NT2/D1 (cell line): ENCODE measurements at places on chromosomes 3 and 15.

GRCh38 chr15:51603002-51603401 lies 19.6 kb downstream of the DMXL2 start:
- DNase-seq = no peak

GRCh38 chr3:52681596-52681995 lies 4.1 kb downstream of the PBRM1 start:
- DNase-seq = no peak

- DNase-seq = no peak
Measured at GRCh38 chr3:11607816-11608215, 35.9 kb downstream of the VGLL4 start.

DNA sequence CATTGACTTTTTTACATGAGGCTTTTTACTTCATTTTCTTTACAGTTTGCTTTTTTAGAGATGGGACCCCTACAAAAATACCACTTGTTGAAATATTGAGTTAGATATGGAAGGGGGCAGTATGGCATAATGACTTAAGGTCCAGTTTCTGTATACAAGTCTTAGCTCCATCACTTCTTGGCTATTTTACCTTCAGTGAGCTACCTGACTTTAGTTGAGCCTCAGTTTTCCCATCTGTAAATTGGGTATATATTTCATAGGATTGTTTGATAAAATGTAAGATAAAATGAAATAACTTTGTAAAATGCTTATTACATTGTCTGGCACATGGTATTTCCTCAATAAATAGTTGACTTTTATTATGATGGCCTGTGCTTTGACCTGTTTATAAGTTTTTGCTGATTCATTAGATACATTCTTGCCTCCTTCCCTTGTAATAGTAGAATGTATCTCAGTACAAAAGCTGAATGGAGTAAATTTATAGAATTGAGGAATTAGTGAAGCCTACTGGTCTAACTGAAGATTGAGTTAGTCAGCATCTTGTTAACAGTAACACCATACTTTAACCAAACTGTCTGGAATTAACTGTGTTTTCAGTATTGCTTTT lies 27.6 kb downstream of the TBC1D23 start:
- DNase-seq = no peak

DNA sequence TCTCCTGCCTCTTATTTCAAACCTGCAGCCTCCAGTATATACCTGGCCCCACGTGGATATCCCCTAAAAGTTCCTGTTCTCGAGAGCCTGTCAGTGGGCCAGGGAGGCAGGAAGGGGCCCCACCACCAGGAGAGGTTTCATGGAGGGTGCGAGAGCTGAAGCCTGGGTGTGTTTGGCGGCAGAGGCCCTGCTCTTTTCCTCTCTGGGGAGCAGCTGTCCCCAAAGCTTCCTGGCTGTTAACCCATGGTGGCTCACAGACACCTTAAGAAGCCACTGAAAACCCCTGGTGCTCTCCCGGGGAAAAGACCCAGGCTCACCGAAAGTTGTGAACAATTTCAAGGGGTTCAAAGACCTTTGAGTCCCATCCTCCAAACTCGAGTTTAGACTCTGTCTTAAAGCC lies 1.1 kb downstream of the PRRT3 start:
- no peak for DNase-seq

DNA sequence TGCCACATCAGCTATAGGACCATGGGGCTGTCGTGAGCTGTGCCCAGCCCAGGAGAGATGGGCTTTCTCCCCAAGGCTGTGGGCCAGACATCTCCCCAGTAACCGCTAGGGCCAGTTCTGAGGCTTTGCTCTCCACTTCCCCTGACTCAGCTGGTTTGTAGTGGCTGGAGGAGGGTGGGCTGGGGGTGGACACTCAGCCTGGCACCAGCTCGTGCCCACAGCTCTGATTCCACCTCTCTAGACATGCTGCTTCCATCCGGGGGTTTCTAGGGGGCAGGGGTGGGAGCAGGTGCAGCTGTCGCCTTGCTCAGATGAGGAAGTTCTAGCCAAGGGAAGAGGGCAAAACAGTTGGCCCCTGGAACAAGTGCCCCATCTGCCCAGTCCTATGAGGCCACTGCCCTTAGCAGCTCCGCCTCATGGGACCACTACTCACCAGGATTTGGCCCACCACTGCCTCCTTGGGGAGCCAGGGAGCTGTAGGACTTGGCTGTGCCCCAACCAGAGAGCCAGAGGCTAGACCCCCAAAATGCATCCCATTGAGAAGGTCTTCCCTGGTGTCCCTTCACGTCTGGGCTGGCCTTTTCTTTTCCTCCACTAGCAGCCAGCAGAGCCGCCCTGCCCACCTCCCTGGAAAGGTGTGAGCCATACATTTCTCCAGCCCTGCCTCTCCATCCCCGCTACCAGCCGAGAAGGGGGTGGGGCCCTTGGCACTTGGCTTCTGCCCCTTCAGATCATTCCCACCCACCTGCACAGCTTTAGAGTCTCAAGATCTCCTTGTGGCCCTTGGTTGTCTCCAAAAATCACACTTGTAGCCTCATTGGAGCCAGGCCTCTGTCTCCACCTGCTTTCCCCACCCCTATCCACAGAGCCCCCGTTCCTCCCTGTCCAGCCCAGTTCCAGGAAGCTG lies 9.9 kb downstream of the GLYCTK start:
- no peak for DNase-seq

DNA sequence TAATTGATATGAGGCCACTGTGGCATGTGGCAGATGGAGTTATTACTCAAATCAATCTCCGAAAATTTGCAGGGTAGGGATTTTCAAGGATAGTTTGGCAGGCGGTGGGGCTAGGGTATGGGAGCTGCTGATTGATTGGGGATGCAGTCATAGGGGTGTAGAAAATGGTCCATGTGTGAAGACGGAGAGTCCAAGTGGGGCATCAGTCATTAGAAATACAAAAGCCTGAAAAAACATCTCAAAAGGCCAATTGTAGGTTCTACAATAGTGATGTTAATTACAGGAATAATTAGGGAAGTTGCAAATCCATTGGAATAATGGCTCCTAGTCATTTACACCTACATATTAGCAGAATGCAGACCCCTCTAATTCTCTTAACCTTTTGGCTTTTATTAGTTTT lies 4.9 kb downstream of the LEKR1 start:
- no peak for DNase-seq

DNA sequence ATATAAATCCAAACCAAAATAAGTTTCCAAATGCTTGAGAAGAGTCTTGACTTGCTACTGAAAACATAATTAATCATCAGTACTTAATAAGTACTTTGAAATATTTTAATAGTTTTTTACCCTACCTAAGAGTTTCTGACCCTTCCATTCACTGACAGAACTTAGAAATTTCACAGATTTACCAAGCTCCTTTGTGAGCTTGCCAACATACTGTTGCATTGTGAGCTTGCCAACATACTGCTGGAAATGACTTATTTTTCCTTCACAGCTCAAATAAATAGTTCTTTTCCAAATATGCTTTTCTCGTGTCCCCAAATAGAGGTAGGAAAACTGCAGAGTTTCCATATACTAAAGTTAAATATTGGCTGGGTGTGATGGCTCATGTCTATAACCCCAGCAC lies 9.6 kb upstream of the AADAC start:
- DNase-seq = no peak

GRCh38 chr15:52658955-52659354 lies 20.2 kb downstream of the ATOSA start:
- DNase-seq = no peak

GRCh38 chr3:106533093-106533787 lies 664.4 kb upstream of the CBLB start:
- no peak for DNase-seq

DNA sequence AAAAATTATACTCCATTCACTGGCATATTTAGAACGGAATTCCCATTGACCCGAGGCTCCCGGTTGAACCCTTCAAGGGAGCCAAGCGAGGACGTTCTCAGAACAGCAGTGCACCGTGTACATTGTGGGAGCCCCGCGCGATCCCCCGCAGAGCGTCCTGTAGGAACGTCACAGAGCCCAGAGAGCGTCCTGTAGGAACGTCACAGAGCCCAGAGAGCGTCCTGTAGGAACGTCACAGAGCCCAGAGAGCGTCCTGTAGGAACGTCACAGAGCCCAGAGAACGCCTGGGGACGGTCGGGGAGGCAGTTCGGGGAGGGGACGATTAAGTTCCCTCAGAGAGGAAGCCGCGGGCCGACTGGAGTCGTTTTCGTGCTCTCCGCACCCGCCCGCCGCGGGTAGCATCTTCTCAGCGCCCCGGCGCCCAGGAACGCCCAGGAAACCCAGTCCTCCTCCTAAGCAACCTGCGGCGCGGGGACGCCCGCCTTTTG lies 506 bp upstream of the ATP1B3 start:
- no peak for DNase-seq

- DNase-seq = no peak
Measured at GRCh38 chr3:168885028-168885427, 778.5 kb downstream of the MECOM start.

DNA sequence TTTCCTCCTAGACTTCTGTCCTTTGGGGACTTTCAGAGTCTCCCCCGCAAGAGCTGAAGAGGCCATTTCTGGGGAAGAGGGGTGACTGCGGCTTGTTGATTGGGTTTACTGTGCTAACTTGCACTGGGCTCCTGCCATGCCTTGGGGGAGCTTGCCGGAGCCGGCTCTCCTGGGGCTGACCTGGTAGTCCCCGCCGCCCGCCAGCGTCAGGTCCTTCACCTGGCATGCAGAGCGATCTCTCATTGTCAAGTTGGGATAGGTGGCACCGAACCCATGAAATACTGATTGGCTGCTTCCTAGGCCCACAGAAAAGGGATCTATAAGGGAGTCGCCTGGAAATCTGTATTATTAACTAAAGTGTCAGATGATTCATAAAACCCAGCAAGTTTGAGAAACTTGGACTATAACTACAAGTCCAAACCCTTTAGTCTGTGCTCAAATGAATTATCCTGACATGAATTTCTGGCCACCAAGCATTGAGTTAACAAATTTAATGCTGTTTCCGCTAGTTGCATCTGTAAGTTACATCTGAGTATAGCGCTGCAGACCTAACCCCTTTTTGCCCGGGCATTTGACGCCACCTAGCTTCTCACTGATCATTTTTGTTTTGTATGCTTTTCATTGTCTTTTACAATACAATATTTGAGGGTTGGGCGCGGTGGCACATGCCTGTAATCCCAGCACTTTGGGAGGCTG lies 607 bp upstream of the IMP3 start:
- no peak for DNase-seq

GRCh38 chr3:3295586-3295985 lies 116.1 kb upstream of the CRBN start:
- DNase-seq = no peak

DNA sequence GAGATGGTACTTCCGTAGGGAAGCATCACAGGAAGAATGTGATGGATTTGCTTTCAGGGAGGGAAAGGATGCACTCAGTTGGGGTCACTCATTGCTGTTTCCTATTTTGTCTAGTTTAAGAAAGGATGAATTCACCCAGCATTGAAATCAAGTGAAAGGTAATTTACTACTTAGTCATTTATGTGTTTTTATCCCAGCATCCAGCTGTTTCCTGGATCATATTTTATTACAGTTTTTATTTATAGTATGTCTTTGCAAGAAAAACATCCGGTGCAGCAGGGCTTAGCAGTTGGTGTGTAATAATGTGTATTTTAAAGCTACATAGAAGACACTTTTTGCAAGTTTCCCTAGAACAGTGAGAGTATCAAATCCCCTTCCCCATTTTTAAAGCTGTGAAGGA lies 37.4 kb upstream of the GOLGA8B start:
- DNase-seq = no peak

DNA sequence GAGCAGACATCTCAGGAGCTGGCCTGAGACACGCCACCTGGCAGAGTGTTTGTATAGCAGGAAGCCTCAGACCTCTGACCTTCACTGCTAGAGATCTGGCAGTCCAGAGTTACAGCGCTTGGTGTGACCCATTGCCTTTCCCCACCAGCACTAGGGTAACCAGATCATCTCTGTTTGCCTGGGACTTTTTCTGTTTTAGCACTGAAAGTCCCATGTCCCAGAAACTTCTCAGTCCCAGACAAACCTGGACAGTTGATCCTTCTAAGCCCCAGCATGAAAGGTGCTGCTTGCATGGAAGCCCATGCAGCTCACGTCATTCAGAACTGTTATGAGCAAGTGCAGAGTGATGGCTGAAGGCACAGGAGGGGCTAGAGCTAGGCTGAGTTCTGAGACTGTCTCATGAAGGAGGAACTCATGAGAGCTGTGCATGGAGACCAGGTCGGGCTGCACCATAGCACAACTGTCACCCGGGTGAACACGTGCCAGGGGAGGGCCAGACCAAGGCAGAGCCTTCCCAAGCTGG lies 18.2 kb upstream of the AHSG start:
- no peak for DNase-seq

- DNase-seq = no peak
Measured at GRCh38 chr3:155210736-155211135, 82.7 kb downstream of the STRIT1 start.

DNA sequence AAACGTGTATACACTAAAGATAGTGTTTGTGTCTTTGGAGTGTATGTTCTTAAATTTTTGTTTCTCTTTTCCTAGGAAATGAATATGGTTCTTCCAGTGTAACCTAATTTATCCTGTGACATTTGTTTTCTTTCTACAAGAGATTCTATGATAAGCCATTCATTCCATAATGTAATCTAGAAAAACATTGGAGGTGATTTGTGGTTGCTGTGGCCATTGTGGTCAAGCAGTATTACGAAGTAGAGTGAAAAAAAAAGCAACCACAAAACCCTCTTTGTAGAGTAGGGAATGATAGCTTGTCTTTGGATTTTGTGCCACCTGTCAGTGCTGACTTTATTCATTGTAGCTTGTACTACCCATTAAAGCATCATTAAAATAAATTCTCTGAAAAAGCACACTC lies 1209.6 kb downstream of the ZPLD1 start:
- DNase-seq = no peak

- DNase-seq = no peak
Measured at GRCh38 chr3:113556946-113557335, 24.6 kb downstream of the SIDT1 start.

GRCh38 chr15:89888214-89888804 lies 5.5 kb downstream of the AP3S2 start:
- no peak for DNase-seq
